ENCODE measurements at places on chromosomes 6 and 20.

GRCh38 chr6:139923964-139924475 lies 549.6 kb upstream of the CITED2 start:
- no peak for DNase-seq

- DNase-seq: no peak
These were observed 47.3 kb upstream of the HIVEP1 start for GRCh38 chr6:11964729-11965335.

- DNase-seq: no peak
These were observed 541.2 kb downstream of the QKI start for GRCh38 chr6:163955756-163956155.

DNA sequence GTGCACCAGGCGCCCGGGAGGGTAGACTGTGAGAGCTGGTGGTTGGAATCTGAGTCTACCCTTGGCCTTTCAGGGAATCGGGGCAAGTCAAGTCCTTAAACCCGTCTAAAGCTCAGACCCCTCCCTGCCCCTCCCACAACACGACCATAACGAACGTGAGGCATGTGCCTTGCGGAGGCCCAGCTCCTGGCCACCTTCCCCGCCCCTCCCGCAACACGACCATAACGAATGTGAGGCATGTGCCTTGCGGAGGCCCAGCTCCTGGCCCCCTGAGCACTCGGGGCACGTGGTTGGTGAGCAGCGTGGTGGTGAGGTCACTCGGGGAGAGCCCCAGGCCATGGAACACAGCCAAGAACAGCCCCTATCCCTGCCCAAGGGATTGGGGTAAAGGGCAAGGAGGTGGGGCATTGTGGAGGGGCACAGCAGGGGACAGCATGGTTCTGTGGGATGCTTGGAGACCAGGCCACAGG lies 132.2 kb downstream of the TAF4 start:
- DNase-seq: no peak

- no peak for DNase-seq
These were observed 212.3 kb downstream of the LMBRD1 start for GRCh38 chr6:69584536-69584912.

- DNase-seq: no peak
These were observed 140.3 kb downstream of the ATXN1 start for GRCh38 chr6:16621002-16621401.

DNA sequence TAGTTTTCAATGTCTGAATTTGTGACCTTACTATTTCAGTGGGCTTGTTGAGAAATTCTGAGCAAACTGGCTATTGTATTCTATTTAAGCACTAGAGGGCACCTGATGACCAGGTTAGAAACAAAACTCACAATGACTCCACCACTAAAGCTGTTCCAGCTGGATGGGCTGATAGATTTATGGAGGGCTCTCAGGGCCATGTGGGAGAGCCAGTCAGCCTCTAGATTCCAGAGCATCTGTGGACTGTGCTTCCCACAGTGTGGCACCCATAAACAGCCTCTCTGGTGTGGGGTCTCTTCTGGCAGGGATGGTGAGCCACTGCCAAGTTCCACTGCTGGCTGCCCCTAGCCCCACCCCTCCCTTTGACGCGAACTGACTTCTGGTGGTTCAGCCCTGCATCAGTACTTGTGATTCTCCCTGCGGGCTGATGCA lies 29.2 kb downstream of the C6orf58 start:
- peak; percentile 15 for DNase-seq

DNA sequence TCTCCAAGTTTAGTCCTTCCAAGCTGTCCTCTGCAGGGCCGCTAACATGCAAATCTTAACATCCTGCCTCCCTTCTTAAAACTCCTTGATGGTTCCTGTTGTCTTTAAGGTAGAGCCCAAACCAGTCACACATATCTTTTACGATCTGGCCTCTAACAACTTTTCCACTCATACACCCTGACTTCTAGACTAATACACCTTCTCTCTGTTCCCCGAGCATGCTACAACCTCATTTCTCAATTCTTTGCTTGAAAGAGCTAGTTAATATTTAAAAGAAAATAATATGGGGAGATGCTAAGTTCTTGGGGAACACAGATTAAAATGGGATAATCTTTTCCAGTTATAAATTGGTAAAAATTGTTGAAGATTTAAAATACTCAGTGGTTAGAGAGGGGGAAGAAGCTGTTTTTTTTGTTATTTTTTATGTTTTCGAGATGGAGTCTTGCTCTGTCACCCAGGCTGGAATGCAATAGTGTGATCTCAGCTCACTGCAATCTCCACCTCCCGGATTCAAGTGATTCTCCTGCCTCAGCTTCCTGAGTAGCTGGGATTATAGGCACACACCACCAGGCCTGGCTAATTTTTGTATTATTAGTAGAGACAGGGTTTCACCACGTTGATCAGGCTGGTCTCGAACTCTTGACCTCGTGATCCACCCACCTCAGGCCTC lies 250.7 kb downstream of the MAFB start:
- no peak for DNase-seq

GRCh38 chr6:43702534-43703440 lies 15.2 kb upstream of the MRPS18A start:
- peak; percentile 97 for DNase-seq

- DNase-seq: no peak
These were observed 125.3 kb upstream of the SPACA1 start for GRCh38 chr6:87922196-87922946.

DNA sequence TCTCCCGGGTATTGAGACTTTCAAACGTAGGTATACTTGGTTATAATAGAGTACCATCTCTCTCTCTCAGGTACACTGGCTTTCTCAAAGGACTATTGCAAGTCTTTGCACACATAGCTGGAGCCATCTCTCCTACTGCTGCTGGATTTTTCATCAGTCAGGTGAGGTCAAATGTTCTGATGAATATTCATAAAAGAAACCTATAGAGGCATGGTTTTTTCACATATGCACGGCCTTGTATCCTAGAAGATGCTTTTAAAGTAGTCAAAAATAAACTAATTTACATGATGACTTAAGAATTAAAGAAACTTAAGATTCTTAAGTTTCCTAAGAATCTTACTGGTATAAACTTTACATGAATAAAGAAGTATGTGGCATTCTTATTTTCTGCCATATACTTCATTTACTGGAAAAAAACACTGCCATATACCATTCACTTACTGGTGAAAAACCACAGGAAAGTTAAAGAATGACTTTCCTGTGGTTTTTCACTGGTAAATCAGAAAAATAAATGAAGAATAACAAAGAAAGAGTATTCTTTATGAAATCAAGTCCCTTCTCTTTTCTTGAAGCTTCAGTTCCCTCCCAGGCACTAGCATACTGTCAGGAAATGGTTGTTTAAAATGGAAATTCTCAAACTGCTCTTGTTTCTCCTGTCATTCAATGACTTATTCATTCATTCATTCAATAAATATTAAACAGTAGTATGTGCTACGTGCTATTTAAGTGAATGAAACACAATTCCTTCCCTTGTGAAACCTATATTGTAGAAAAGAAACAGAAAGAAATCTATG lies 23.5 kb downstream of the SLC17A4 start:
- DNase-seq: no peak

GRCh38 chr6:99614430-99615186 lies 8.0 kb downstream of the PRDM13 start:
- no peak for DNase-seq

- peak; percentile 51 for DNase-seq
These were observed 91.1 kb upstream of the HIVEP1 start for GRCh38 chr6:11921017-11921438.

DNA sequence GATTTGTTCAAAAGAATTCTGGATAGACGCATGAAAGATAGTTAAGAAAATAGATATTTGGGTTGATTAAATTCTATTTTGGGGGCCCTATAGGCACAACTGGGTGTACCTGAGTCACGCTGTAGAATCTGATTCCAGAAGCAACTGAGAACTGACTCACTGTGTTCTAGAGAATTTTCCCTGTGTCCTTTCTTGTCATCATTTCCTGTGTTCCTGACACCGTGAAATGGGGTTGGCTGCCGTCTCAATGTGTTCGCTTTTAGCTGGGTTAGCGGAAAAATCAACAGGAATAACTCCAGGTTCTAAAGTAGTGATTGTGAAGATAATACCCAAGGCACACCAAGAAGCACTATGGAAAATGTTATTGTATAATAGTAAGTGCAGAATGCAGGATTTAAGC lies 5.0 kb downstream of the GCNT2 start:
- DNase-seq: no peak

- DNase-seq: no peak
These were observed 3.3 kb downstream of the RIN2 start for GRCh38 chr20:19761326-19761725.

GRCh38 chr6:73801652-73802268 lies 105.8 kb downstream of the CD109 start:
- no peak for DNase-seq

- DNase-seq: no peak
These were observed 182.8 kb downstream of the PTPRK start for GRCh38 chr6:128337619-128338018.

DNA sequence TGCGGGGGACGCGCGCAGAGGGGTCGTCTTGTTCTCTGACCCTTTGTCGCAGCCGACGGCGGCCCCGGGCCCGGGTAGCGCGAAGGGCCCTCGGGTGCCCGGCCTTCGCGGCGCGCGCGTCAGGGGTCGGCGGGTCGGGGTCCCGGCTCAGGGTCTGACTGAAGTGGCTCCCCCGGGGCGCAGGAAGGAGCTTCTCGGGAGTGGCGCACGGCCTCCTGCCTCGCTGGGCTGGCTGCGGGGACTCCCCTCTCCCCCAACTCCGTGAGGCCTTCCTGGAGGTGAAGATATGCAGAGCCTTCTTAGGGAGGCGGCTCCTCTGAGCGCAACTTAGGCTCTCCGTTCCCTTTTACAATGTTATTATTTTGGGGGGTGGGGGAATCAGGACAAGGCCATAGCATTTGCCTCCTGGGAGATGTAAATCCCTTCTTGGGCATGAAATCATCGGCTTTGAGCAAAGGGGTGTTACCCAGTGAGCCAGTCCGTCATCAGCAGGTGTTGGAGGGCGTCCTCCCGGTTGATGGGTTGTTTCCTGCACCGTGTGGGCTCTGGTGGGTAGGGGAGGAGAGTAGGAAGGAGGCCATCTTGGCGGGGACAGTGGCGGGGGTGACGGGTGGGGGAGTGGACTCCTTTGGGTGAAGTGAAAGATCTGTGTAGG lies 523 bp downstream of the CDS2 start:
- no peak for DNase-seq

- no peak for DNase-seq
These were observed 48.9 kb downstream of the KLHL31 start for GRCh38 chr6:53616450-53617357.

- DNase-seq: no peak
These were observed 655.3 kb downstream of the RNF144B start for GRCh38 chr6:19042420-19042819.

DNA sequence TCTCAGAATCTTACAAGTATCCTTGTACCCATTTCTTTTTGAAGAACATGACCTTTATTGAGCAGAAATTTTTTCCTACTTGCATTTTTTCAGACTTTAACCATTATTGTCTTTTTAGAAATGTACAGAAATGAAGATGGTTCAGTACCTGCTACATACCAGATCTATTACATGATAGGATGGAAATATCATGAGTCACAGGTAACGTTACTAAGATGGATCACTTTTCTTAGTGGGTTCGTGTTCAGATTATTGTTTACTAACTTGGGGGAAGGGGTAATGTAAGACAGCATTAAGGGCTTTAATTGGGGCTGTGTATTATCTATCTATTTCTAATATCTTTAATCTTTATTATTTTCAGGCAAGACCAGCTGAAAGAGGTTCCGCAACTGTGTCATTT lies 31.9 kb downstream of the NDUFAF5 start:
- no peak for DNase-seq

DNA sequence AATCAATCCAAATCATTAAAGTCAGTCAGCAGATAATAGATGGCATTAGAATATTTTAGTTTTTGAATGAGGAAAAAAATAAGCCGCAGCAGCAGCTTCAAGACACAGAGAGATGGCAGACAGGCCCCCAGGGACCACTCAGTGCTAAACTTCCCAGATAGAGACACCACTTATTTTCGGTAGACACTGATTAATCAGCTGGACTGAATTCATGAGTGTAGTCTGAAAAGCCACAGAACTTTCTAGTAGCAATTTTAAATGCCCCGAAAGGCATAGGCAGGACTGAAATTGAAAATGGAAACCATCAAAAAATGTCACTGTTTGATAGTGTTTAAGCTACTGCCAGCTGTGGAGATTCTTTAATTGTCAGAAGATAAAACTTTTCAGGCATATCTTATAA lies 3.1 kb upstream of the CLDN20 start:
- no peak for DNase-seq

DNA sequence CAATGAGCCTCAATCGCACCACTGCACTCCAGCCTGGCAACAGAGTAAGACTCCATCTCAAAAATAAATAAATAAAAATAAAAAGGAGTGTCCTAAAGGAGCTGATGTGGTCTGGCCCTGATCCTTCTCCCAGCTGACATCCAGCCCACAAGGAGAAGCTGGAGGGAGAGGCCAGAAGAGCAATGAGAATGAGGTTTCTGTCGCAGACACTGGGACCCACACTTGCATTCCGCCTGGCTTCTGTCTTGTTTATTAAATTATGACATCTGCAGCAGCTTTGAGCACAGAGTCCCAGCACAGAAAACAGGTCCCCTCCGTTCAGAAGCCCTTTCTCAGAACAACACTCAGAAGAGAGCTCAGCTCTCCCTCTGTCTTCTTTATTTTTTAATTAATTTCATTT lies 10.3 kb upstream of the E2F1 start:
- DNase-seq: no peak

- no peak for DNase-seq
These were observed 17.9 kb downstream of the DSTN start for GRCh38 chr20:17587824-17588223.

- DNase-seq: no peak
These were observed 9.8 kb upstream of the BHLHE23 start for GRCh38 chr20:63016514-63017075.

DNA sequence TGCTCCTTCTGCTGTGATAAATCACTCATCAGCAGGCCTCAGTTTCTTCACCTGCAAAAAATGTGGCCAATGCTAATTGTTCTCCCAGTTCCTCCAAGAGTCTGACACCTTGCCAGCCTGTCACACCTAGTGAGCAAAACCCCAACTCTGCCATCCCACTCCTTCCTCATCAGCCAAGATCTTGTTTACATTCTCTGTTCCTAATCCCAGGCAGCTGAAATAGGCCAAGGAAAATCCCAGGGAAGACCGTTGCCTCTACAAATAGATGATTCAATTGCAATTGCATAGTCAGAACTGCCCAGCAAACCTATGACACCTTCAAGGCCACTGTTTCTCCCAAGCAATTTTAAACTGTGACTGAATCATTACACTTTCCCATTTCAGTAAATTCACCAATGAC lies 78.7 kb downstream of the GMDS start:
- no peak for DNase-seq

- DNase-seq: no peak
These were observed 49.4 kb upstream of the TULP1 start for GRCh38 chr6:35562060-35562459.

- DNase-seq: no peak
These were observed 541.9 kb upstream of the SPTLC3 start for GRCh38 chr20:12466915-12467314.

GRCh38 chr6:1129131-1129530 lies 182.8 kb upstream of the FOXQ1 start:
- no peak for DNase-seq

- no peak for DNase-seq
These were observed 149.5 kb upstream of the NEDD9 start for GRCh38 chr6:11381801-11382513.

- DNase-seq: no peak
These were observed 911.7 kb upstream of the CITED2 start for GRCh38 chr6:140285998-140286690.
